CD4-positive, alpha-beta T cell treated with Interleukin-4 for 1 hour (primary cell): ENCODE measurements at places on chromosomes 16 and 17.

DNA sequence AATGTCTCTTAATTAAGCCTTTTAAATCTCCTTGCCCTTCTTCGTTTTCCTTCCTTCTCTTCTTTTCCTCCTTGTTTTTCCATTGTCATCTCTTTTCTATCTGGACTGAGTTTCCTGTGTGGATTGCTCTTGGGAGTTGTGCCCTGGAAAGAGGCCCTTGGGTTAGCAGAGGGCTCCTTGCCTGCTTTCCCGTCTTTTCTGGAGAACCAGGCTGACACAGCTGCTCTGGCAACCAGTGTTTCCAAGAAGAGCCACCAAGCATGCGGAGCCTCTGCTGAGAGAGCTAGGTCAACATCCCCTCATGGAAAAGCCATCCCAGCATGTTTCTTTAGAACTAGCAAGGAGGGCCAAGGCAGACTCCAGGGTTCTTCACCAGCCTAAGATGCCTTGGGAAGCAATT lies 75.4 kb downstream of the HLF start:
- no peak for DNase-seq

- DNase-seq: no peak
These were observed 13.3 kb downstream of the FAM20A start for GRCh38 chr17:68587847-68588246.

DNA sequence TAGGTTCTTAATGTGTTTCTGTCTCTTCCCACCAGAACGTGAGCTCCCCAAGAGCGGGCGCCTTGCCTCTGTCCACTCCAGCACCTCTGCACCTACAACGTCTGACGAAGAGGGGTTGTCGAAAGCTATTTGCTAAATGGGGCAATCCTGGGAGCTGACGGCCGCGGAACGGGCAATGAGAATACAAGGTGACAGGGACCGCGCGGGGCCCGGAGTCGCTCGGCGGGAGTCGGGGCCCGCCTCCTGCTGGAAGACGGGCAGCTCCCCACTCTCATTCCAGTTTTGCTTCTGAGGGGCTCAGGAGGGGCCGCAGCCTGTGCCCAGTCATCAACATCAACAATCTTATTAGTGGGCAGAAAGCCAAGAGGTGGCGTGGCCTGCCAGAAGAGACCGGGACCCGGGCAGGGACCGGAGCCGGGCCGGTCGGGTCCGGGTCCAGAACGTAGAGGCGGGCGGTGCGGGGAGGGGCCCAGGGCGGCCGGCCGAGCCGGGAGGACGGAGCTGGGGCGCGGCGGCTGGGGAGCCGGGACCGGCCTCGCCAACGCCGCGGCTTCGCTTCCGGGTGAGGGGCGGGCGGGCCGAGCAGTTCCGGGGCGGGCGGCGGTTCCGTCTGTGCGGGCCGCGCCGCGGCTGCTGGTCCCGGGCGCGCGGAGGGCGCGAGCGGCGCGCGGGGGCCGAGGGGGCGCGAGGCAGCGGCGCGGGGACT lies at the start of gene MOSMO:
TSS of gene MOSMO (plus strand) at position 603 of the 706 bp plus-strand sequence. CDS start 191 bp downstream, outside the sequence.
- DNase-seq: peak; percentile 61

DNA sequence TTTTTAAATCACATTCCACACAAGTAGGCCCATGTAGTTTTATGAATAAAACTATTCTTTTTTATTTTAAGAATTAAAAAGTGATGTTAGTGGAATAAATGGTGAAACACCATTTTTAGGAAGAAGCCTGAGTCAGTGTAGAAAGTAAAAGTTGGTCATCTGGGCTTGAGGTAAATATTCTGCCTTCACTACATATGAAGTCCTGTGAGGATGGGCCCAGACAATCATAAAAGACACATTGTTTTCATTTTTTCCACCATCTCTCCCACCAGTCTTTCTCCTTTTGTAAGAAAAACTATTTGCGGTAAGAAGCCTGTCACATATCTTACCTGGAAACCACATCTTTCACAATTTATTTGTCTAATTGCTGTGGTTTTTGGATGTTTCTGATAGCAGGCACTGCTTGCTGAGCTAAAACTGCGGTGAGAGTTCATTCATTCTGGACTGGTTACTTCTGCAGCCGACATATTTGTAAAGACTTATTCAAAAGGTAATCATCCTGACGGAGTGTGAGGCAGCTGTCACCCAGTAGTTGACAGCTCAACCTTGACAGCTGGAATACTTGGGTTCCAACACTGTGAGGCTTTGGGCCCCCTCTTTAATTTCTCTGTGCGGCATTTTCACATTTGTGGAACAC lies 10.6 kb upstream of the RFFL start:
- peak; percentile 47 for DNase-seq

GRCh38 chr17:75694536-75694935 lies 26.7 kb upstream of the ITGB4 start:
- DNase-seq: no peak

GRCh38 chr16:53542283-53542682 lies 39.3 kb upstream of the AKTIP start:
- no peak for DNase-seq

DNA sequence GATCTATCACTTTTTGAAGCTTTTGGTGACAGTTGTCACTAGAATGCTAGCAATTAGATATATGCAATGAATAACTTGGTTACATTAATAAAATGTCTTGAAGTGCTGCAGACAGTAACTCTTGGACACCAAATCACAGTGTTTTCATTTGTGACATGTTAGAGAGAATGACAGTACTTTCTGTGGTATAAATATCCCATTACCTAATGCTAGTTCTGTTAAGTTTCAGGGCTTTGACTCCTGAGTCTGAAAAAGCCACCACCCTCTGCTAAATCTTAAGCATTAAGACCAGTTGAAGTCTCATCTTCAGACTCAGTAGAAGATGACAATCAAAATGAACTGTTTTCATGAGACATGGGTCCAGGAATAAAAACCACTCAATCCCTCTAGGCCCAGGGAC lies 10.6 kb upstream of the CPHXL2 start:
- no peak for DNase-seq

- DNase-seq: no peak
These were observed 2.6 kb downstream of the HOXB3 start for GRCh38 chr17:48587276-48588073.

- DNase-seq: no peak
These were observed 3.5 kb downstream of the OMG start for GRCh38 chr17:31293581-31293980.

GRCh38 chr17:72416054-72416675 lies 295.3 kb downstream of the SOX9 start:
- no peak for DNase-seq

GRCh38 chr16:88939245-88939971 lies 37.6 kb downstream of the CBFA2T3 start:
- no peak for DNase-seq

DNA sequence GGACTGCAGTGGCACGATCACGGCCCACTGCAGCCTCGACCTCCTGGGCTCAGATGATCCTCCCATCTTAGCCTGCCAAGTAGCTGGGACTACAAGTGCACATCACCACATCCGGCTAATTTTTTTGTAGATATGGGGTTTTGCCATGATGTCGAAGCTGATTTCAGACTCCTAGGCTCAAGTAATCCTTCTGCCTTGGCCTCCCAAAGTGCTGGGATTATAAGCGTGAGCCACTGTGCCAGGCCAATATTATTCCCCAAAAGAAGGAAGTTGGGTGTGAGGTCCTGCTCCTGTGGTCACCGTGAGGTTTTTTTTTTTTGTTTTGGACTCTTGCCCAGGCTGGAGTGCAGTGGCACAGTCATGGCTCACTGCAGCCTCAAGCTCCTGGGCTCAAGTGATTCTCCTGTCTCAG lies 1.5 kb downstream of the AMZ2 start:
- DNase-seq: peak; percentile 69

- no peak for DNase-seq
These were observed 9.3 kb upstream of the IRX5 start for GRCh38 chr16:54921206-54921824.

- DNase-seq: no peak
These were observed 393 bp downstream of the PSMC3IP start for GRCh38 chr17:42577140-42577531.

DNA sequence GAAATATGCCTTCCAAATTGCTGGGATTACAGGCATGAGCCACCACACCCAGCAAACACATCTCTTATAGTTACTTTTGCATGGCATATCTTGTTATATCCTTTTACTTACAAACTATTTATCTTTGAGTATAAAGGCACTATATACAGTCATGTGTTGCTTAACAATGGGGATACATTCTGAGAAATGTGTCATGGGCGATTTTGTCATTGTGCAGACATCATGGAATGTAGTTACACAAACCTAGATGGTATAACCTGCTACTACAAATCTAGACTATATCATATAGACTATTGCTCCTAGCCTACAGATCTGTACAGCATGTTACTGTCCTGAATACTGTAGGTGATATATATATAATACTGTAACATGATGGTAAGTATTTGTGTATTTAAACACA lies 43.6 kb downstream of the BCL7C start:
- no peak for DNase-seq

DNA sequence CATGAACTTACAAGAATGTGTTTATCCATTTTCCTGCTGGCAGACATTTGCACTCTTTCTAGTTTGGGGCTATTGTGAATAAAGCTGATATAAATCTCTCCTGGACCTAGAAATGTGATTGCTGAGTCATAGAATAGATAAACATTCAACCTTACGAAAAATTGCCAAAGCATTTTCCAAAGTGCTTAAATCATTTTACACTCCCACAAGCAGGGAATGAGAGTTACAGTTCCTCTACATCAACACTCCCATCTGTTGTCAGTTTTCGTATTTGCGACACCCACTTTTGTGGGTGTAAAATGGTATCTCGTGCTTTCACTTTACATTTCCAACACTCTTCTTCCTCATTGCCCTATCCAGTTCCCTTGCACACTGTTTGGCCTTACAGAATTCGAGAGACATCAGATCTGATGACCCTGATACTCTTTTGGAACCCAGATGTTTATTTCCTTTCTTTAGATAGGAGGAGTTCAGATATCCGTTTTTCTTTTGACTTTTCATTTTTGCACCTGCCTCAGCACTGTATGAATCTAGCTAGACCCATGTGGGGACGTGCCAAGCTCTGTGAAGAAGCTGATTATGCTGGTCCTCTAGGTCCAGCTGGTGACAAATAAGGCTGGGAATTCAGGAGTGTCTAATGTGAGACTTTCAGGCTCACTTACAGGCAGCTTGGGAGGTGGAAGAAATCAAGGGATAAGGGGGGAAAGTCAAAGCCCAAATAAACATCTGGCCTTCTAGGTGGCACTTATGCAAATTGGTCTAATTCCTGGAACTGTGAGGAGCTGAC lies 14.0 kb downstream of the SOX9 start:
- no peak for DNase-seq

DNA sequence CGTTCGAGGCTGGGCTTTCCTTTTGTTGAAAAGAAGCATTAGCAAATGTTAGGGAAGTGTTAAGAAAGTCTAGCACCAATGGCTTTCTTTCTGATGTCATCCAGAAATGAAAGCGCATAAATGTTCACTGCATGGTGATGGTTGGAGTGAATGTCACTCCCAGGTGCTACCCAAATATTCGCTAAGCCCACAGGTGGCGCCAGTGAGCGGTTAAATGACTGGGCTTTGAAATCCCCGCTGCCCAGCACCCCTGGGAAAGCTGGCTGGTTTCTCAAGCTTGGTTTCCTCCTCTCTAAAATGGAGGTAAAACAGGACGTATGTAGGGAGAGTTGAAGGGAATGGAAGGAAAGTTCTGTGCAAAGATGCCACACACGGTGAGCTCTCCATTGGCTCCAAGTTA lies 104.4 kb downstream of the IRX5 start:
- no peak for DNase-seq

GRCh38 chr17:8326511-8327302 lies 12.9 kb upstream of the ODF4 start:
- peak; percentile 4 for DNase-seq

DNA sequence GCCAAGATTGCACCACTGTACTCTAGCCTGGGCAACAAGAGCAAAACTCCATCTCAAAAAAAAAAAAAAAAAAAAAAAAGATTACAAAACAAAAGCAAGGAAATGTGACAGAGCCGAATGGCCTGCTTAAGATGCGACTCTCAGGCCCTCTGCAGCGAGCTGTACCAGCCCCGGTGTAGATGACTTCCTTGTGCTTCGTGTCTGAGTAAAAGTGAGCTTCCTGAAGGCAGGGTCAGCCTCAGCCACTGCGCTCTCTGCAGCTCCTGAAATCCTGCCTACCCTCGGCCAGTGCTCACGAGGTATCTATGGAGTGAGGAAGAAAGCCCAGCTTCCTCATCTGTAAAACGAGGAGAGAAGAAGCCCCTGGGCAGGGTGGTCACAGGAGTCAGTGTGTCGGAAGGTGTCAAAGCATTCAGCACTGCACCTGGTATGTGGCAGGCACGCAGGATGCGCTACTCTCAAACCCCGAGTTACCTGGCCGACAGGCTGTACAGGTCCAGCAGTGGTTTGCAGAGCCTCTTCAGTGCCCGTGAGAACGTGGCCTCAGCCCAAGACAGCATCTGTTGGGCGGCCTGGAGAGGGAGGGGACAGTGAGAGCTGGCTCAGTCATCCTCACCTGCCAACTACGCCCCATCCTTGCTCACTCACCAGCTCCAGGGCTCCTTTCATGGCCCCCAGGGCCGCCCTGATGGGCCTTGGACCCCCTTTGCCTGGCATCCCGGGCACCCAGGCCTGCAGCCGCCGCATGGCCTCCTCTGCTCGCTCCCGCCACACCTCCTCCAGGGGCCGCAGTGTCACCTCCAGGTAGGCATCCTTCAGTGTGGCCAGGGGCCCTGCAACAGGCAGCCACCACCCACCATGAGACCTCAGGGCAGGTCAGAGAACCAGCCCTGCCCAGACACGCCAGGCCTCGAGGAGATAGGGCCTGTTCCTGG lies 44.6 kb downstream of the RMI2 start:
- DNase-seq: no peak

- DNase-seq: no peak
These were observed 3.5 kb downstream of the TUFM start for GRCh38 chr16:28842696-28843095.

GRCh38 chr17:17361867-17362539 lies 58.8 kb downstream of the NT5M start:
- DNase-seq: no peak

- DNase-seq: no peak
These were observed 2.7 kb upstream of the BHLHA9 start for GRCh38 chr17:1267471-1267943.

- no peak for DNase-seq
These were observed 15.2 kb upstream of the CLEC18C start for GRCh38 chr16:70158261-70158939.

DNA sequence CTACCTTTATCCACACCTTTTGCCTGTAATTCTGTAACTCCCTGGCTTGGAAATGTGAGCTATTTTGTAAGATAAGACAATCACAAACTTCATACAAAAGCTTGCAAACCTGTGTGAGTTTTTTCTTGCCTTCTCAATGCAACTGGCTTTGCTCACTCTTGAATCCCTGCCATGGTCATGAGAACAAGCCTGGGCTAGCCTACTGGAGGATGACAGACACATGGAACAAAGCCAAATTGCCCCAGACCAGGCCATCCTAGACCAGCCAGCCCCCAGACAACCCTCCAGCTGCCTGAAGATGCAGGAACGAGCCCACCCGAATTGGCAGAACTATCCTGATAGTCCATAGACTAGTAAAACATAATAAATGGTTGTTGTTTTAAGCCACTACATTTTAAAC lies 466.6 kb upstream of the ERCC4 start:
- no peak for DNase-seq
